ENCODE measurements at places on chromosomes 4 and X. TPM values are rescaled to one million over a fixed set of nuclear protein-coding genes. Genes with fewer than 3 reads are reported as not detected.

Gene SSX2
- total RNA-seq, result not detected

Gene USP26
- total RNA-seq, result not detected

Gene AKAP14
- total RNA-seq, result not detected

Gene C1QTNF7
- total RNA-seq, result not detected

Gene SLC9B1
- 0.52 TPM for total RNA-seq

Gene BCLAF3
- total RNA-seq, result 6.2 TPM

Gene MTNR1A
- not detected for total RNA-seq

Gene SUPT20HL2
- total RNA-seq, result not detected

Gene TEC
- total RNA-seq, result 1.3 TPM

Gene LAGE3
- 63.2 TPM for total RNA-seq

DNA sequence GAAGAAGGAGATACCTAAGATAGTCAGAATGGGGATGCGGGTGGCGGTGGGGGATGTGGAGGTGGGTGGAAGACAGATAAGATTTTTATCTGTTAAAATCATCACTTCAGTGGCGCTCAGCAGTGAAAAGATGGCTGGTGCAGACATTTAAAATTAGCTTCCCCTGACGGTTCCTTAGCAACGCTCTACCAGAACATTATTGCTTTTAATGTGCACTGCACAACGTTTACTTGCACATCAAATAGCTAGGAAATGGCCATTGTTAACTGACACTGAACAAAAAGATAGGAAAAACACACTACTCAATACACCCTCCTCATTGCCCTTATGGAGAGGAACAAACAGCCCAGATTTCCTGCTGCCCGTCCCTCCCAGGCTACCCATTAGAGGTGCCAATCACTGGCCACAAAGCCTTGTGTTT, 61.0 kb upstream of the FTHL17 start:
- H3K27ac ChIP-seq, result no peak overlapping the region
- no peak for DNase-seq
- no peaks in the 10 kb centered on the region for H3K27me3 ChIP-seq
- peaks cover 18% of the 10 kb centered on the region for H3K36me3 ChIP-seq

DNA sequence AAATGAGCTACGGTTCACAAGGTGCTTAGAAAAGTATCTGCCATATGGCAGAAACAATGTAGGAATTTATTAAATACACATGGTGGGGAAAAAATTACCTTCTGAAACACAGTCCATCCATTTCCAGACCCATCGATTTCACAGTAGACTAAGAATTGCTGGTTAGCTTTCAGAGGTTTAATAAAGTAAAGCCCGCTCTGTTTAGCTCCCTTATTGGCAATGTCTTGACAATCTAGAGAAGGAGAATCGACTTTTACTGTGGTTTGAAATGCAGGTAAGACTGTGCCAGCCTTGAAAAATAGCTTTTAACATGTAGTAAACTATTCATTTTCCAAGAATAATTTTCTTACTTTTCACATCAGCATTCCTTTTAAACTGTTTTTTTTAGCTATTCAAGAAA, 2.9 kb downstream of the FGG start:
- DNase-seq, result no peak
- H3K4me1 ChIP-seq, result no peaks in the 10 kb centered on the region
- peaks cover 22% of the 10 kb centered on the region for H3K27me3 ChIP-seq
- no peak overlapping the region for H3K27ac ChIP-seq
- no peaks in the 10 kb centered on the region for H3K36me3 ChIP-seq
- no peak overlapping the region for H3K4me3 ChIP-seq

- H3K36me3 ChIP-seq, result peaks cover 2% of the 10 kb centered on the region
- H3K27me3 ChIP-seq, result peaks cover 5% of the 10 kb centered on the region
- H3K27ac ChIP-seq, result no peak overlapping the region
Measured at GRCh38 chr4:76458297-76458696, 23.3 kb downstream of the SHROOM3 start.

- no peak overlapping the region for H3K4me3 ChIP-seq
- H3K27ac ChIP-seq, result no peak overlapping the region
- H3K36me3 ChIP-seq, result no peaks in the 10 kb centered on the region
- no peak for DNase-seq
Measured at GRCh38 chr4:137572163-137572562, 39.9 kb upstream of the PCDH18 start.

DNA sequence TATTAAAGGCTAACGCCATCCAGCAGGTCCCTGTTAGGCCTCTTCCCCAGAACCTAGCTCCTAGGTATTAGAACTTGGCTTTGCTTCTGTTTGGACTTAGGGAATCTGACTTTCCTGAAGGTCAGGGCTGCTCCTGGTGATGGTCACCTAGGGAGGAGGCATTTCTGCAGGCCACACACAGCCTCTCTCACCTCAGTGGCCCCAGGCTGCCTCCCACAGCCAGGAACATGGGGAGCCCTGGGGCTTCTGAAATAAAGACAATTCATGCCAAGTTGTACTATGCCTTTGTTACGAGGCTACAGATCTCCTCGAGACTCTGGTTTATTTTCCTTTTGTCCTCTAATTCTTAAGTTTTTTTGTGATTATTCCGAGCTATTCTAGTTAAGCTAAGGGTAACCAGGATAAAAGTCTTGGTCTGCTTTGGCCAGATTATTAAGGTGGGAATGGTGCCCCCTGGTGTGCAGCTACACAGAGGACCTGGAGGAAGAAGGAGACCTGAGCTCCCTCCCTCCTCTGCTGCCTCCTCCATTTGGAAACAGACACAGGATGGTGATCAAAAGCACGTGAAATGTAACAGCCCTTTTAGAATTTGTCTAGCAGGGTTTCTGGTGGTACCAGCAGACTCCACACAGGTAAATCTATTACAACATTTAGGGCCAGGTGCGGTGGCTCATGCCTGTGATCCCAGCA, 131.0 kb downstream of the DCLK2 start:
- no peak overlapping the region for H3K4me3 ChIP-seq
- H3K36me3 ChIP-seq, result no peaks in the 10 kb centered on the region
- no peak overlapping the region for H3K27ac ChIP-seq
- DNase-seq, result no peak
- no peaks in the 10 kb centered on the region for H3K4me1 ChIP-seq
- peaks cover 9% of the 10 kb centered on the region for H3K27me3 ChIP-seq

DNA sequence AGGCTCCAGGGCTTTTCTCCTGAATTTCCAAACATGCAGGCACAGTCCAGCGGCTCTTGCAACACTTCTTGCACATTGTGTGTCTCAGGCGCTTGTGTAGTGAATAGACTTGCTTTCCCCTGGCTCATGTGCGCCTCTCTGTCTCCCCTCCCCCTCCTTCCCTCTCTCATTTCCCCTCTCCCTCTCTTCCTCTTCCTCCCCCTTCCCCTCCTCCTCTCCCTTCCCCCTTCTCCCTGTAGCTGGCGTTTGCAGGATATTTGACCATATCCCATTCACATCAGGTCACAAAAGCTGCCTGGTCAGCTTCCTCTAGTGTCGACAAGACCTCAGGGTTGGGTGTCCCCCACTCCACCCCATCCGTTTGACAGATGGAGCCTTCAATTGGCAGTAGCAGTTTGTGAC, 2.4 kb downstream of the CHST7 start:
- DNase-seq, result no peak
- H3K36me3 ChIP-seq, result peaks cover 17% of the 10 kb centered on the region
- peak overlapping the region; percentile 57 for H3K27ac ChIP-seq
- no peaks in the 10 kb centered on the region for H3K27me3 ChIP-seq
- H3K4me3 ChIP-seq, result peak overlapping the region; percentile 76

DNA sequence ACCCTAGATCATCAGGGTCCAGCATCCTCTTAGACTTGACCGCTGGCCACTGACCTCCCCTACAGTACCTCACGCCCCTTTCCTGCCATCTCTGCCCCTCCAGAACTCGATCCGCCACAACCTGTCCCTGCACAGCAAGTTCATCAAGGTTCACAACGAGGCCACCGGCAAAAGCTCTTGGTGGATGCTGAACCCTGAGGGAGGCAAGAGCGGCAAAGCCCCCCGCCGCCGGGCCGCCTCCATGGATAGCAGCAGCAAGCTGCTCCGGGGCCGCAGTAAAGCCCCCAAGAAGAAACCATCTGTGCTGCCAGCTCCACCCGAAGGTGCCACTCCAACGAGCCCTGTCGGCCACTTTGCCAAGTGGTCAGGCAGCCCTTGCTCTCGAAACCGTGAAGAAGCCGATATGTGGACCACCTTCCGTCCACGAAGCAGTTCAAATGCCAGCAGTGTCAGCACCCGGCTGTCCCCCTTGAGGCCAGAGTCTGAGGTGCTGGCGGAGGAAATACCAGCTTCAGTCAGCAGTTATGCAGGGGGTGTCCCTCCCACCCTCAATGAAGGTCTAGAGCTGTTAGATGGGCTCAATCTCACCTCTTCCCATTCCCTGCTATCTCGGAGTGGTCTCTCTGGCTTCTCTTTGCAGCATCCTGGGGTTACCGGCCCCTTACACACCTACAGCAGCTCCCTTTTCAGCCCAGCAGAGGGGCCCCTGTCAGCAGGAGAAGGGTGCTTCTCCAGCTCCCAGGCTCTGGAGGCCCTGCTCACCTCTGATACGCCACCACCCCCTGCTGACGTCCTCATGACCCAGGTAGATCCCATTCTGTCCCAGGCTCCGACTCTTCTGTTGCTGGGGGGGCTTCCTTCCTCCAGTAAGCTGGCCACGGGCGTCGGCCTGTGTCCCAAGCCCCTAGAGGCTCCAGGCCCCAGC, 5.2 kb downstream of the FOXO4 start:
- H3K27me3 ChIP-seq, result peaks cover 2% of the 10 kb centered on the region
- no peak overlapping the region for H3K27ac ChIP-seq
- H3K4me1 ChIP-seq, result peaks cover 58% of the 10 kb centered on the region

DNA sequence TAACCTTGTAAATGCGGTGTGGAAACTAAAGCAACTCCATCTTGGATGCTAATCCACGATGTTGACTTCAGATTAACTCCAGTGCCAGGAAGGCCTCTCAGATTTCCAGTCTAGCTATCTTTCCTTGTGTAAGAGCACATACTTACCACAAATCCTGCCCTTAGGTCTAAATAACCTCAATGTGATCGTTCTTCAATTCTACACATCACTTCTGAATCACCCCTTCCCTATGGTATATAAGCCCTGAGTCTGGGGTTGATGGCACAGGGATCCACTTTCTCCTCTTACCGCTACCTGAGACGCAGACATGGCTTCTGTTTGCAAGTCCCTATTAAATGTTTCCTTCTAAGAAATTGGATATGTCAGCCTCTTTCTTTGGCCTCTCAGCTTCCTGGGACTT, 17.5 kb upstream of the ZNF41 start:
- no peaks in the 10 kb centered on the region for H3K36me3 ChIP-seq
- DNase-seq, result no peak
- H3K27me3 ChIP-seq, result no peaks in the 10 kb centered on the region
- no peak overlapping the region for H3K4me3 ChIP-seq

DNA sequence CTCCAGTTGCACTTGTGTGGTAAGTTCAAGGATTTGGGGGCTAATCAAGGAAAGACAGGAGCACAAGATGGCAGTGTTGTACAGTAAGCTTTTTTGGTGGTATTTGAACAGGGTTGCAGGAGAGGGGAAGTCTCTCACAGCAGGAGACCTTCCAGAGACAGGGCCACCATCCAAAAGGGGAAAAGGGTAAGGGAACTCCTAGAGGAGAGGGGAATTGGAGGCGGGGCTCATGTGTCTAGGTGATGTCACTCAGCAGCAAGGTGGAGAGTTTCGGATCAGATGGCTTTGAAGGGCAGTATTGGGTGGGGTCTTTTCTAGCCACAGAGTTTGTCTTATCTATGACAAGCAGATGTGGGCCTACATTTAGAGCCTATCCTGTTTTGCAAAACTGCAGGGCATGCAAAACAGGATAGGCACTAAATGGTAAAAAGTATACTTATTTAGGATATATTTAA, 13.4 kb upstream of the RNF175 start:
- H3K27ac ChIP-seq, result no peak overlapping the region
- H3K4me1 ChIP-seq, result no peaks in the 10 kb centered on the region
- no peak overlapping the region for H3K4me3 ChIP-seq
- peaks cover 15% of the 10 kb centered on the region for H3K27me3 ChIP-seq
- DNase-seq, result no peak

DNA sequence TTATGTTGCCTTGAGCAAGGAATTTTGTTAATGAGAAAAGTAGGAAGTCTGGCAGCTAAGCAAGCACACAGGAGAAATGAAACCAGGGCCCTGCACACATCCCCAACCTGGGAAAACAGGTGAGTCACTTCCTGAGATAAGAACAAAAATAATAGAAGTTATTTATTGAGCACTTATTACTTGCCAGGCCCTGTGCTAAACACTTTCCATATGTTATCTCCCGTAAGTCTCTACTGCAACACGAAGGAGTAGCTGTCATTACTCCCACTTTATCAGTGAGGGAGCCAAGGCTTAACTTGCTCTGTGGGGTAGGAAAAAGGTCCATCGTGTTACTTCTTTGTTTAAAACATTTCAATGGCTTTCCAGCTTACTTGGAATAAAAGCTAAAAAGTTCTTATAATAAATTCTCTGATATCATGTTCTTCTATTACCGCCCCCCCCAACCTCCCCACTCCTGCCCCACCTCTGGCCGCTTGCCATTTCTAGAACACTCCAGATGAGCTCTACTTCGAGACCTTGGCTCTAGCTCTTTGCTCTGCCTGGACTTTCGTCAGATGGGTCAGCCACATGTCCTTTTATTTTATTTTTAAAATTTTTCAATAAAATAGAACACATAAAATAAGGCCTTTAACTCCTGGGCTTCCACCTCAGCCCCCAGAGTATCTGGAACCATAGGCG, 36.3 kb upstream of the PLAC8 start:
- DNase-seq, result no peak
- peaks cover 3% of the 10 kb centered on the region for H3K36me3 ChIP-seq
- no peak overlapping the region for H3K27ac ChIP-seq
- H3K4me3 ChIP-seq, result no peak overlapping the region

- H3K4me1 ChIP-seq, result peaks cover 35% of the 10 kb centered on the region
- peaks cover 7% of the 10 kb centered on the region for H3K36me3 ChIP-seq
- peak overlapping the region; percentile 99 for H3K27ac ChIP-seq
- H3K27me3 ChIP-seq, result peaks cover 5% of the 10 kb centered on the region
- DNase-seq, result no peak
Measured at GRCh38 chr4:110198049-110198434, 373 bp downstream of the ELOVL6 start.

DNA sequence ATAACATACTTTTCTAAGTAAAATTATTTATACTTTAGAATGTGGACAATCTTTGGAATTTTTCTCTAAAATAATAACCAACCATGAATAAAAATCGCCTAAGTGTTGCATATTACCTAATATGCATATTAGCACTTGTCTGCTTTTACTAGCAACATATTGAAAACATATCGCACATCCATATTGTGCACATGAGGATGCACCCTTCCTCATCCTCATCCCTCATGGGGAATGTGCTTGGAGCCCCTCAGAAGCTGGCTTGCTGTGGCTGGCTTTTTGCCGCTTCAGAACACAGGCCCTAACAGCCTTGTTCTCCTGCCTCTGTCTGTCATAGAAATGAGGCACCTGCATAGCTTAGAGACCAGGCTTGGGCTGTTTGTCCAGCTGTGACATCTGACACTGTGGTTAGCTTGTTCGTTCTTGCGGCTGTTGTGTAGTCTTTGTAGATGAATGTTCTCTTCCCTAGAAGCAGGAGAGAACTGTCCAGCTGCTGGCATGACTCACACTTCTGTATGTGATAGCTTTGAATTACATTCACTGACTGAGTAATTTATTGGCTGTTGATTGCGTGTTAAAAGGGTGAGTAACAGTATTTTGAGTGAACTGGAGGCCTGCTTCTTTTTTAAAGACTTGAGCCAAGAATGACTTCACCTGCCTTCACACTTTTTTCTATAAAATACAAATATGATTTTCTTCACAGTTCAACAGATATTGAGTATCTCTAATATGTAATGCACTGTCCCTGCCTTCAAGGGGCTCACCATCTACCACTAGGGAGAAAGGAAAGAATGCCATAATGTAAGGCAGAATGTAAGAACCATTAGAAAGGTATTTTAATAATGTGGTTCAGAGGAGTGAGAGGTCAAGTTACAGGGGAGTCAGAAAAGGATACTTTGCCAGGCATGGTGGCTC, 81.9 kb downstream of the HMGB2 start:
- no peak overlapping the region for H3K4me3 ChIP-seq
- no peak overlapping the region for H3K27ac ChIP-seq
- peaks cover 3% of the 10 kb centered on the region for H3K27me3 ChIP-seq
- DNase-seq, result no peak
- H3K36me3 ChIP-seq, result peaks cover 6% of the 10 kb centered on the region

All from activated T-helper 1 cell treated with anti-CD3 and anti-CD28 coated beads, Interleukin-12 subunit alpha, Interleukin-12 subunit beta, Interleukin-2, Interleukin-4 antibody, amounts not matched to agents 30 ng/mL and 10 ng/mL and 1 ng/mL, durations not matched to agents 14 hours and 24 hours and 36 hours (primary cell).